ENCODE measurements at places on chromosomes 3 and 15. TPM values are rescaled to one million over a fixed set of nuclear protein-coding genes. Genes with fewer than 3 reads are reported as not detected.
A peak's percentile ranks its signal among the peaks of the same experiment; 100 is the strongest.

- no peak for DNase-seq
- peaks cover 2% of the 10 kb centered on the region for H3K27me3 ChIP-seq
- no peaks in the 10 kb centered on the region for H3K36me3 ChIP-seq
- no peaks in the 10 kb centered on the region for H3K4me1 ChIP-seq
Measured at GRCh38 chr15:92603278-92603677, 52.3 kb downstream of the FAM174B start.

DNA sequence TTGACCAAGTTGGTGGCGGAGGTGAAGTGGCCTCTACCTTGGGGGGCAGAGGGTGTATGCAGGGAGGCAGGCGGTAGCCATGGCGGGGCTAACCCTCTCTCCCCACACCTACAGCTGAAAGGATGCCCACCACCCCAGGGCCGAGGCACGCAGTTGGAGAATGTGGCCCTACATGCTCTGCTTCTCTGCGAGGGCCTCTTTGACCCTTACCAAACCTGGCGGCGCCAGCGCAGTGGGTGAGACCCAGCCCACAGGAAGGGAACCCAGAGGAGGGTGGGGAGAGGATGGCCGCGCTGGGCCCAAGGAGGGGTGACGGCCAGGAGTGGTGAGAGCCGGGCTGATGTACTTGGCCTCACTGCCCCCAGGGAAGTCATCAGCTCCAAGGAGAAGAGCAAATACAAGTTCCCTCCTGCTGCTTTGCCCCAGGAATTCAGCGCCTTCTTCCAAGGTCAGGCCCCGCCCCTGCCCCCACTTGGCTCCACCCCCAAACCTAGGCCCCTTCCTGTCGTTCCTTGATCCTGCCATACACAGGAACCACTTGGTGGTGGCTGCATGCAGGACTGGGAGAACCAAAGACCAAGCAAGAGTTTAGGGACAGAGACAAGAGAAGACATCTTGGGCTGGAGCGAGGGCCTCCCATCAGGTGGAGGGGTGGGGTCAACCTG lies 9.8 kb downstream of the NBEAL2 start:
- no peaks in the 10 kb centered on the region for H3K36me3 ChIP-seq
- H3K27ac ChIP-seq = no peak overlapping the region
- H3K4me3 ChIP-seq = no peak overlapping the region
- no peaks in the 10 kb centered on the region for H3K27me3 ChIP-seq

DNA sequence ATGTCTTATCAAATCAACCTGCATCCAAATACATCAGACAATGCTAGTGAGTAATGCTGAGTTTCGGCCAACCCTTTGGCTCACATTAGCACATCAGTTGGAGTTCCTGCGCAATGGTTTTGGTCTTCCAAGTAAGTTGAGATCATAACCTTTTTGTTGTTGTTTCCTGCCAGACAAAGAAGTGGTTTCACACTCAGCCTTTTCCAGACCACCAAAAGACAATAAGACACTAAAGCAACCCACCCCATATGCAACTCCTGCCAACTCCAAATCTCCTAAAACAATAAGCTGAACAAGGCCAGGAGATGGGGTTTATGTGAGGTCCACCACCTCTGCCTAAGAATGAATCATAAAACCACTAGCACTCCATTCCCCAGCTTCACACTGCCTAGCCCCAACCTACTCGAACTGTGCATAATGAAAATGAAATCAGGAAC lies 177.0 kb downstream of the ERC2 start:
- H3K27ac ChIP-seq = no peak overlapping the region
- H3K4me1 ChIP-seq = no peaks in the 10 kb centered on the region
- H3K27me3 ChIP-seq = no peaks in the 10 kb centered on the region
- no peaks in the 10 kb centered on the region for H3K36me3 ChIP-seq
- no peak for DNase-seq

DNA sequence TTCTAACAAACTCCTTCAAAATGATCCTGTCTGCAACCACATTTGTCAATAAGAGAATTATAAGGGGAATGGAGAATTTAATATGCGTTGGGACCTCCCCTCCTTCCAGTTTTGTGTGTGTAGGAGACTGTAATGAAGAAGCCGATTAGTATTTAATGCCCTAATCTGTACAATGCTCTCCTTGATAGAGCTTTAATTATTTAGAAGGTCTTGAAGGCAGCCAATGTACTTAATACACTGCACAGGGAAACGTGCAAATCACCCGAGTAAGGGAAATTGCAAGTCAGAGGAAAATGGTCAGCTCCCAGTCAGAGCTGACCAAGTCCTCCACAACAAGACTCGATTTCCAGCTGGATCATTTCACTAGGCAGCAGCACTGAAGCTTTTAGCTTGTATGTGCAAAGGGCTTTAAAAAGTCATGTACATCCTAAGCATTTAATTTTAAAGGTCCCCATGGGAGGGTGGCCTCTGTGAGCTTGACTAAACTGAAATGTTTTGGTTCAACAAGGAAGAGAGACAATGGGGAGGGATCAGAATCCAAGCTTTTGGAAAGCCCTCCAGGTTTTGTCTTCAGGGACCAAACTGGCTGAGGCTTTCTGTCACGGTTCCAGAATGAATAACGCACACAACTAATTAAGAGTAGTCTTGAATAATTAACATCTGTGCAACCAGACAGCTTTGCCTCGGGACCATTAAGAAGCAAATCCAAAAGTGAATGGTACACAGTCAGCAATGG lies 159.8 kb upstream of the MITF start:
- H3K4me1 ChIP-seq = no peaks in the 10 kb centered on the region
- H3K27ac ChIP-seq = no peak overlapping the region
- no peaks in the 10 kb centered on the region for H3K36me3 ChIP-seq

PAK6 gene
- total RNA-seq = not detected

SEMA3G gene
- not detected for total RNA-seq

GRCh38 chr3:40585381-40586016 lies 60.7 kb downstream of the ZNF621 start:
- no peaks in the 10 kb centered on the region for H3K36me3 ChIP-seq
- DNase-seq = no peak
- no peaks in the 10 kb centered on the region for H3K4me1 ChIP-seq
- H3K27me3 ChIP-seq = peaks cover 11% of the 10 kb centered on the region

- H3K36me3 ChIP-seq = no peaks in the 10 kb centered on the region
- DNase-seq = no peak
- no peak overlapping the region for H3K4me3 ChIP-seq
- no peaks in the 10 kb centered on the region for H3K27me3 ChIP-seq
Measured at GRCh38 chr3:78976200-78976599, 791.6 kb downstream of the ROBO1 start.

DNA sequence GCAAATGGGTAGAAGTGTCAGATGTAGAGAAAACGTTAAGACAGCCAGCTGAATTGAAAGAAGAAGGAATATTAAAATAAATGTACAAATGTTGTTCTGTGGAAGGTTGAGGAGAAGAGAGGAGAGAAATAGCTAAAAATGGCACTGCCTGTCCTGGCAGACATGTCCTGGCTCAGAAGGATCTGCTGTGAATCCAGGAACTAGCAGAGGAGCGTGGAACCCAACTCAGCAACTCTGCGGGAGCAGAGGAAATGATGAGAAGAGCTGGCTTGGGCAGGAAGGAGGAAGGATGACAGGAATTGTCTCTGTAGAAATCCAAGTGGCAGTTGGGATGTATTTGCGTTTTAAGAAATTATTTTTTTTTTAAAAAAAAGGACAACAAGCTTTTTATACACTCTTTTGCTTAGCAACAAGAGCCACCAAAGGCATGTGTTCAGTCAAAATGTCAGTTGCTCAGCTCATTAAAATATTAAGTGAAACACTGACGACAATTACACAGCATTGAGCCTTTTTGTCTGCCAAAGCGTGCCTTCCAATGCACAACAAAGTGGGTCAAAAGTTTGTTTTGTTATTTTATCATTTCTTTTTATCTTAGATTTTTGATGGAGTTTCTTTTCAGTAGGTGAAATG lies 16.1 kb downstream of the NANOGP8 start:
- no peak for DNase-seq
- H3K27me3 ChIP-seq = no peaks in the 10 kb centered on the region
- H3K4me1 ChIP-seq = peaks cover 2% of the 10 kb centered on the region
- no peak overlapping the region for H3K27ac ChIP-seq

CGNL1 gene
- under 0.01 TPM for total RNA-seq

GRCh38 chr15:85551221-85551832 lies 170.9 kb downstream of the AKAP13 start:
- no peak overlapping the region for H3K4me3 ChIP-seq
- peak; percentile 17 for DNase-seq
- H3K4me1 ChIP-seq = no peaks in the 10 kb centered on the region
- H3K27me3 ChIP-seq = no peaks in the 10 kb centered on the region
- H3K36me3 ChIP-seq = 0 out of 2 replicates have a peak, but pooled peaks cover 2% of the 10 kb centered on the region
- no peak overlapping the region for H3K27ac ChIP-seq

EHHADH gene
- total RNA-seq = 4.7 TPM

GRCh38 chr3:115359536-115359935 lies 212.4 kb upstream of the ZBTB20 start:
- H3K27ac ChIP-seq = no peak overlapping the region
- peaks cover 3% of the 10 kb centered on the region for H3K4me1 ChIP-seq
- no peaks in the 10 kb centered on the region for H3K36me3 ChIP-seq
- H3K4me3 ChIP-seq = peak overlapping the region; percentile 18
- DNase-seq = peak; percentile 23
- no peaks in the 10 kb centered on the region for H3K27me3 ChIP-seq

DNA sequence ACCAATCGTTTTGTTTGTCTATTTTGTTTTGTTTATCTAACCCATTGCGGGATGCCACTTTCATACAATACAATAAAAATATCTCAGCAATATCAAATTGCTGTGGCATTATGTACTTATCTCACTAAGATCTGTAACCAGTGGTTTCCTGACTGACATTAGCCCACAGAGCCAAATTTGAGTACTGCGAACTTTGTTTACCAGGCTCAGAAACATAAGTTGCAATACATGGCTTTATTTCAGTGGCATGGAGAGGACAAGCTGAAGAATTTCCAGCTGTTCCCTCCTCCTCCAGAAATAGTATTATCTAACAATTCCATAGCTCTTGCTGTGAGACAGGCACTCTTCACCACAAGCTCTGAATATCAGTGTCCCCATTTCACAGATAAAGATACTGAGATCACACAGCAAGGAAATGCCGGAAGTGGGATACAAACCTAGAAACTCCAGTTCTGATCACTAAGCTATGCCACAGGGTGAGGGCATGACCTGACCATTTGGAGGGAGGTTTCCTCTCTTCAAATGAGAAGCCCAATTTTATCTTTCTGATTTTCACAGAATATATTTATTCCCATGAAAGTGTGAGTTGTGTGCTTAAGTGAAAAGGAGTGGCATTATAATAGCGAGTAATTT lies 469.9 kb upstream of the CBLB start:
- H3K4me1 ChIP-seq = peaks cover 2% of the 10 kb centered on the region
- no peak for DNase-seq
- H3K27me3 ChIP-seq = no peaks in the 10 kb centered on the region

- no peaks in the 10 kb centered on the region for H3K4me1 ChIP-seq
- H3K27me3 ChIP-seq = no peaks in the 10 kb centered on the region
- no peak for DNase-seq
- H3K4me3 ChIP-seq = no peak overlapping the region
- no peaks in the 10 kb centered on the region for H3K36me3 ChIP-seq
Measured at GRCh38 chr3:73433079-73433478, 191.7 kb downstream of the PDZRN3 start.

CELSR3 gene
- 0.18 TPM for total RNA-seq

DNA sequence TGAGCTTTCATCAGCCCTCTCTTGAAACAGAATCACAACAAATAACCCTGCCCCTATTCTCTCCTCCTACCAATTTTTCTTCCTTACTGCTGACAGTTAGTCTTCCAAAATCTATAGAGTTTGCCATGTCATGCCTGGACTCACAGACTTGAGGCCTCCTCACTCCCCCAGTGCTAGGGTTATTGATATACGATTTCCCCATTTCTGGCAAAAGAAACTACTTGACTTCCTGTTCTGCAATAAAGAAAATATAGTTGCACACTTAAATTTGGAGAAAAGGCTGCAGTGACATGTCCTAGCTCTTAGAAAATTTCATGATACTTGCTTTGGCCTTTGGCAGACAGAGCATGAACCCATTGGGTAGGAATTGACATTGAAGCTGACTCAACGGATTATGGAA lies 75.9 kb downstream of the CYP19A1 start:
- no peak overlapping the region for H3K27ac ChIP-seq
- no peaks in the 10 kb centered on the region for H3K4me1 ChIP-seq
- H3K36me3 ChIP-seq = no peaks in the 10 kb centered on the region
- no peak for DNase-seq

DNA sequence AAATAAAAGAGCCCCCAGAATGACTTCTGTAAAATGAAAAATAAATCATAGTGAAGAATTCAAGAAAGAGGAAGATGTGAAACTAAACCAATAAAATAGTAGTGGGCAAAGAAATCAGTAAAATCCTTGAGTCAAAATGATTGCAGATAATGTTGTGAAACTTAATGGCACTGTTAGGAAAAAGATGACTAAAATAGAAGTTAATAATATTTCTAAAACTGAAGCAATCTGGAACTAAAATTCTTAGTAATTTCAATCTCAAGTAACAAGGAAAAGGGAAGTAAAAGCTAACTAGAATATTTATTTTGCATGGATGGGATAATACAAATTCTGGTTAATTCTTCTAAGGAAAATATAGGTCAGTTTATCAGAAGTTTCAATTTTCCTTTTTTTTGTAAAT lies 84.6 kb downstream of the TMCO5A start:
- no peaks in the 10 kb centered on the region for H3K4me1 ChIP-seq
- peaks cover 3% of the 10 kb centered on the region for H3K27me3 ChIP-seq
- H3K4me3 ChIP-seq = no peak overlapping the region
- no peaks in the 10 kb centered on the region for H3K36me3 ChIP-seq
- DNase-seq = no peak

DNA sequence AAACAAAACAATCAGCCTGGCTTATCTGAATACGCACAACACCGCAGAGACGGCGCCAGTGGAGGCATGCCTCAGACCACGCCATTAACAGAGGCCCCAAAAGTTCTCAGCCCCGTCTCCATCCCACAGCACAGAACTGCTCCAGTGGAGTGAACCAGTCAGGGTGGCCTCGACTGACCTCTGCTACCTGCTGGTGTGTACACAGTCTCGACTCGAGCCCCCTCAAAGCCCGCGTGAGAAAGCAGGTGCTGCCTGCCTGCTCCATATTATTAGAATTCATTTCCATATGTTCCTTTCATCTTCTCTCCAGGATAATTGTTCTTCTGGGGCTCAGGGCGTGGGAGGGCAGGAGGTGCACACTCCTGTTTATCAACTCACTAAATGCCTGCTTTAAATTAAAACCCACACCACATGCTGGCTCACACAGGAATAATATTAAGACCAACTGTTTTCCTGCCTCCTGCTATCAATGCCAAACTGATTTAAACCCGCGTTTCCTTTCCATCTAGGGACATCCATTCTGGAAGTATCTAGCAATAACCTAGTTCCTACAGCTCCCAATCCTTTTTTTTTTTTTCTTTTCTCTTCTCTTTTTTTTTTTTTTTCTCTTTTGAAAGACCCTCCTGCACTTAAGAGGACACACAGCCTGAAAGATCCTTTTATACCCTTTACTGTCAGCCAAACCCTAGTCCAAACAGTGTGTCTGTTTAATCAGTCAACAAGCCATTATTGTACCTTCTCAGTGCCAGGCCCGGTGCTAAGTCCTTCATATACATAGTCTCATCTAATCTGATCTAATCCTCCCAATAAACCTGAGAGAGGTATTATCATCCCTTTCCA lies 101.2 kb downstream of the TLE3 start:
- peaks cover 56% of the 10 kb centered on the region for H3K27me3 ChIP-seq
- no peak for DNase-seq
- H3K27ac ChIP-seq = no peak overlapping the region
- H3K4me1 ChIP-seq = no peaks in the 10 kb centered on the region

GRCh38 chr3:88434001-88434400 lies 284.2 kb downstream of the C3orf38 start:
- H3K27ac ChIP-seq = no peak overlapping the region
- H3K4me3 ChIP-seq = no peak overlapping the region
- no peaks in the 10 kb centered on the region for H3K36me3 ChIP-seq
- DNase-seq = no peak
- H3K27me3 ChIP-seq = no peaks in the 10 kb centered on the region
- H3K4me1 ChIP-seq = no peaks in the 10 kb centered on the region

GOLGA8K gene
- total RNA-seq = not detected
